ENCODE measurements at places on chromosomes 2 and 18.

DNA sequence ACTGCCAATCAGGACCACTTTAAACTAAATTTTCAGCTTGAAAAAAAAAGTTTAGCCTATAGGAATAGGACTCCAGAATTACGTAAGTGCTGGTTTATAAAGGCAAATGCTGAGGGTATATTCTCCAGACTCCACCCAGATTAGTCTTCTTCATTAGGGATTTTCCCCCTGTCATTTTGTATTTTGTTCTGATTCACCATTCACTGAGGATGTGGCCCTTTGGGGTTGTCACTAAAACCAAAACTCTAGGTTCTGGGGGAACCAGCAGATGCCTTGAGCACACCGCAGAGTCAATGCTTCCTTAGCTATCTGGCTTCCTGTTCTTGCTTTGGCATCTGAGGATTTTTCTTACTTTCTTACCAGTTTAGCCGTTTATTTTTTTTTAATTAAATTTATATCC, 10.5 kb downstream of the SCYGR4 start:
- DNase-seq, result no peak

GRCh38 chr2:156959481-156959880, 298.0 kb upstream of the GALNT5 start:
- no peak for DNase-seq

- DNase-seq, result no peak
Observed at GRCh38 chr2:27807476-27807875, 36.0 kb downstream of the MRPL33 start.

- no peak for DNase-seq
Observed at GRCh38 chr2:70861777-70862625, 26.4 kb upstream of the CD207 start.

DNA sequence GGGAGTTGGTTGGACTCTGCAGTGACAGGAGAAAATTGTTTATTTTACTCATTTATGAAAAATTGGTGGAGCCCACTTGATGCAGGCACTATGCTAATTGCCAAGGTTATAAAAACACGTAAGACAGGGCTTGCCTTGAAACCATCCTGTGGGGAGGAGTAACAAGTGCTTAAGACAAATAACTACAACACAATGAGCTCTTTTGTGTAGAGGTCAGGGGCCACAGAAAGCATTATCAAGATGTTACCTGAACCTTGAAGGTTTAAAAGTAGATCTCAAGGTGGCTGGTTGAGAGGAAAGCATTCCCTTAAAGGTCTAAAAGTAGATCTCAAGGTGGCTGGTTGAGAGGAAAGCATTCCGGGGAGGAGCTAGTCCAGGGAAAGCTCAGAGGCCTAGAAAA, 381.8 kb upstream of the POU3F3 start:
- DNase-seq, result no peak

DNA sequence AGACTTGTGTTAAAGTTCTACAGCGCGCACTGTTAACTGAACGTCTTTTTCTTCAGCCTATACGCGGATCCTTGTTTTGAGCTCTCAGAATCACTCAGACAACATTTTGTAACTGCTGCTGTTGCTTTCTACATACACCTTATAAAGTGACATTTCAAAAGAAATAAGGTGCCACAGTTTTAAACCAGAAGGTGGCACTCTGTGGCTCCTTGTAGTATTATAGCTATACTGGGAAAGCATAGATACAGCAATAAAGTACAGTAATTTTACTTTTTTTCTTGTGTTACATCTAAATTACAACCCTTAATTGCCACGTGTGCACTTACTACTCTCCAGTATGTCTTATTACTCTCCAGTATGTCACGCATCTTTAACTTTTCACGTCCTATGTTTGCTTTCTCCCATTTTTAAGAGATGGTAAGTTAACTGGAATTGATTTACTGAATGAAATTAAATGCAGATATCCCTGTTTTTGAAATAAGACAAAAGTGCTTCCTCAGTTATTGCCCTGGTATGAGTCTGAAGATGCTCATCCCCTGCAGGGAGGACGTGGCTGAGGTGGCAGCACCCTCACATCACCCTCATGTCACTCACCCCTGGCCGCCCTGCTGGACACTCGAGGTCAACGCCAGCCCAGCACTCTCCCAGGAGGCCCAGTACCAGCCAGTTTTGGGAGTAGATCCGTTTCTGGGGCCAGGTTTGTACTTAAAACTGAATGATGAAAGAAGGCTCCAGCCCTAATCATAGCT, 37.8 kb downstream of the GORASP2 start:
- DNase-seq, result no peak

GRCh38 chr18:63237881-63238692, 81.5 kb downstream of the BCL2 start:
- peak; percentile 82 for DNase-seq

- no peak for DNase-seq
Observed at GRCh38 chr2:113274432-113274831, 4.3 kb downstream of the PAX8 start.

DNA sequence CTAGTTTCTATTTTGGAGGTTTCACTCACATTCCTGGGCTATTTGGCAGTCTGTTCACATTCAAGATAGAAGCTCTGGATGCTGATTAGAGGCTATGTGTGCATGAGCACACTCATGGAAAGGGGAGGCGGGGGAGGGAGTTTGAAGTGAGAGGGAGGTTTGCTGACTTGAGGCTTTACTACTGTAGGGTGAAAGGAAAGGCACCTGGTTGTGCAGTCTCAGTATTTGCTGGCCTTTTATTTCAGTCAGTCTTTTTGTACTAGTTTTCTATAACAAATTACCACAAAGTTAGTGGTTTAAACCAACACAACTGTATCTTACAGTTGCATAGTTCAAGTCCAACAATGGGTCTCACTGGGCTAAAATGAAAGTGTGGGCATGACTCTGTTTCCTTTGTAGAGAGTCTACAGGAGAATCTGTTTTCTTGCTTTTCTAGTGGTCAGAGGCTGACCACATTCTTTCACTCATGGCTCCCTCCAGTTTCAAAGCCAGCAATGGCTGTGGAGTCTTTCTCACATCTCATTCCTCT, 47.7 kb upstream of the NR4A2 start:
- no peak for DNase-seq

DNA sequence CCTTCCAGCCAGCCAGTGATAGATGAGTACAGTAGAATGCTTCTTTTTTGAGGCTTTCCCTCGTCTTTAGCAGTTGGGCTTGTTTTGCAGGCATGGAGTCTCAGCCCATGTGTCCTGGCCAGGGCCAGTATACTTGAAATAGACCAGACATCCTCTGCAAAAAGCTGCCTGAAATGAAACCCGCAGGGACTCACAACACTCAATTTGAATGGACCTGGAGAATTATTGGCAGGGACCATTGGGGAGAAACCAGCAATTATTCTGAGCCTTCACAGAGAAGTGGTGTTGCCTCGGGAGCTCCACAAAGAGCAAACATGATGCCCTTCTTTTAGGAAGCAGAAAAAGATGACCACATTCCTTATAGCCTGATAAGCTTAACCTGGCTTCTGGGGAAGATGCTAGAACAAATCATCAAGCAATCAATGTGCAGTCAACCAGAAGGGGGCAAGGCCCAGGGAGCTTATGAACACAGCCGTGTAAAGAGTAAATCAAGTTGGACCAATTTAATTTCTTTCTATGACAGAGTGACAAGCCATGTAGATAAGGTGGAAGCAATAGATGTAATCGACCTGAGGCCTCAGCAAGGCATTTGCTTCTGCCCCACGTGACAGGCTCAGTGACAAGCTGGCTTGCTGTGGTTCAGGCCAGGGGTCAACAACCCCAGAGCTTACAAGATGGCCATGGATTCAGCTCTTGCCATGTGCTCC, 42.1 kb downstream of the BOD1L2 start:
- DNase-seq, result no peak

DNA sequence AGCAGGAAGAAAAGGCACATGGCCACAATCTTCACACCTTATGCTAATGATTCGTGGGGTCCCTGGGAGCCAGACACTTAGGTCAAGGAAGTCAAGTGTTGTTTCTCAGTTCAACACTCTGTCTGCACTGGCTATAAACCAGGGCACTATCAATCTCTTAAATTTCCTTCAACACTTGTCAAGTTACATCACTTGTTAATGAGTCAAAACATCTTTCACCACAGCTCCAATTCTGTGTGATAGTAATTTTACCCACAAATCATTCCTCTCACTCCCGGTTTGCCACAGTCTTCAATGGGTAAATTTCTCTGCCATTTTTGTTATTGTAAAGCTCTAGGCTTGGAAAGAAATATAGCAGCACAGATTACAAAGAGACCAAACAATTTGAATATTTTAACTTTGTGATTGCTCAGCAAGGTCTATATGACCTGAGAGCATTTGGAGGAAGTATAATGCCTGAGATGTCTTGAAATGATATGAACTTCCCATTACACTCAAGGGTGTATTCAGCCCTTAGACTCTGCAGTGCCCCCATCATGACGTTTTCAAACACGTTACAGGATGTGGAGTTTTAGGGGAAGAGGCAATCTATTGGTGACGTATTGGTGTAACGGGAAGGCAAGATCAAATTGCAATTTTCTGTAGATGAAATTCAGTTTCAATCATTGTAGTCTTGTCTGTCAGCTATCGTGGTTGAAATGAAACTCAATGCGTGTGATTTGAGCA, 78.7 kb downstream of the ICOS start:
- no peak for DNase-seq

DNA sequence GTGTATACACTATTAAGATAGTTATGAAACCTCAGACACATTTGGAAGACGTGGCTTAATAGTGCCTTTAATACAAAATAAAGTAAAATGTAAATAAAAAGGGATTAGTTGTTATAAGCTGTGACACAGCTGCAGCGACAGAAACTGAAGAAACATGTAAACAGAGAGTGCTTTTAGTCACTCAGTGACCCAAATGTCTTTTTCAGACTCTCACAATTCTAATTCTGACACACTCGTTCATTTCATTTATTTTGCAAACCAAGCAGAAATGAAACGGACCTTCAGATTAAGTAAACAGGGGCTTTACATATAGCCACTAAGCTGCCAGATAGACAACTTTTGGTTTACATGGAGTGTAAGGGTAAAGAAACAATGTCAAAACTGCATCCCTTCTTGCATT, 181.0 kb upstream of the ETAA1 start:
- no peak for DNase-seq

- no peak for DNase-seq
Observed at GRCh38 chr2:122491011-122491410, 735.6 kb downstream of the TSN start.
